T-helper 2 cell treated with Interferon-gamma antibody and Interleukin-4, amounts not matched to agents 5 μg/mL and 100 μg/mL, for 36 hours (primary cell): ENCODE measurements at places on chromosomes 3 and 15.

DNA sequence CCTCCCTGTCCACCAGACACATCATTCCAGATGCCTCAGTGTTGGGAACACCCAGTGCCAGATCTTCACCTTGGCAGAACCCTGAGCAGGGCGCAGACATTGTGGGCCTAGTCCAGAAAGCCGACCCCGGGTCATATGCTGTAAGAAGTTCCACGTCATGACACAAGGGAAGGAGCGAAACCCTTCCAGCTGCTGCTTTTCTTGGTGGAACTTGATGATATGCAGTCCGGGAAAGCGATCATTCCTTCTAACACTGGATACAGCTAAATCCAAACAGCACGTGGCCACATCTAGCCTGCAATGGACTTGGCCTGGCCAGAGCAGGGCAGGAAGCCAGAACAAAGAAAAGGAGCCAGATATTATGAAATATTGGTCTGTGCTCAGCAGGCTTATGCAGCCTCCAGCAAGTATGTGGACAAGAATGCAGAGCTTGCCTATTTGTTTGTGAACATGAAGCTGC, 22.0 kb downstream of the GASK1A start:
- DNase-seq: no peak

DNA sequence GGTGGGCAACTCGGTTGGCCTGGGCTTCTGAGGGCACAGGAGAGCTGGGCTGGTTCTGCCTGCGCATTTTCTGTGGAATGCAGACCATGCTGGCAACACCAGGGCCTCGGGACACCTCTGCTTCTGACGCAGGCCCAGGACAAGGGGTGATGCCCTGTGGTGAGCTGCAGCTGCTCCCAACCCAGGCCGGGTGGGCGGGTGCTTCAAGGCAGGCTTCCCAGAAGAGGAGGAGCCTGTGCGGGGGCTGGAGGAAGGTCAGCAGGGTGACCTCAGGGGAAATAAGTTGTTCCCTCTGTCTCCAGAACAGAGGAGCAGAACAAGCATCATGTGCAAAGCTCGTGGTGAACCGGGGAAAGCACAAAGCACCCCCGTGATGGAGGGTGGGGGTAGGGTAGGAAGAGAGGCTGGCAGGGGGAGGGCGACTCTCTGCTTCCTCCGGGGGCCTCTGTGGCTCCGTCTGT, 11.0 kb upstream of the PLXNA1 start:
- DNase-seq: no peak

DNA sequence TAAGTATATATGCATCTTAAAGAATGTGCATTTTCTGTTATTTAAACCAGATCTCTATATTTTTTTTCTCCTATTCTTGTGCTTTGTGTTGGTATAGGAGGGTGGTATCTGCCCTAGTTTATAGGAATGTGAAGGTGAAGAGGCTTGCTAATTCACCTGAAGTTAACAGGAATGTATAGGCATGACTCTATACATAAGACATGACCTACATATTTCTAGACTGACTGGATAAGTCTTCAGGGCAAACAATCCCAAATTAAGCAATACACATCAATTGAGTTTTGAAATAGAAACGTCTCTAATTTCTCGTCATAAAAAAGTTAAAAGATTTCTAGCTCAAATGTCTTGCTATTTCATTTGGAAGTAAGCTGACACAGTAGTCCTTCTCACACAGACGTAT, 410.0 kb downstream of the DIPK2A start:
- no peak for DNase-seq

DNA sequence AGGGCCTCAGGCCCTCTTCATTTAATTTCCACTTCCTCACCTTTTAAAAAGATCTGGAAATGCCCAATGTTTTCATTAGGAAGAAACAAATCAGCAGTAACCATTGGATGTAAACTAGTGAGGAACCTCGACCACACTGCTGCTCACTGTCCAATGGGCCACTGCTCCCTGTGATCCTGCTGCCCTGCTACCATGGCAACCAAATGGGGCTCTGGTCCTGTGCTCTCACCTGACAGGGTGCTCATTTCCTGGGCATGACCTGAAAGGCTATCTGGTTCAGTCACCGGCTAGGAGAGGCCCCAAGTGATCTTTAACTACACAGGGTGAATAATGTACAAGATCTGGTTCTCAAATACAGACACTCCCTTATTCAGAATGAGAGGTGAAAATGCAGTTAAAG, 54.6 kb downstream of the ARHGEF3 start:
- DNase-seq: no peak

DNA sequence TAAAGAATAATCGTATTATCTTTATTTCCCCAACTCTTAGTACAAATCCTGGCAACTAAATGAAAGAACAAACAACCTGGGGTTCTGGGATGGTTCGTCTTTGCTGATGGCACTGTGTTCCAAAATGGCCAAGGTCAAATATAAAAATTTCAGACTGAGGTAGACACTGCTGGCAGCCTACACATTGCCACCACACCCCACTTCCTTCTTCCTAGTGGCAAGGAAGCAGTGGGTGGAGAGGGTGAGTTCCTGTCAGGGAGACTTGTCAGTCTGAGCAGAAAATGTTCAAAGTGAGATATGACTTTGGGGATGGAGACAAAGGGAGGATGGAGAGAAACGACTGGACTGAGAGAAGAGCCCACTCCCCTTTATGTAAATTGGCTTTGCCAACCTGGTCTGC, 69.6 kb downstream of the LMCD1 start:
- no peak for DNase-seq

DNA sequence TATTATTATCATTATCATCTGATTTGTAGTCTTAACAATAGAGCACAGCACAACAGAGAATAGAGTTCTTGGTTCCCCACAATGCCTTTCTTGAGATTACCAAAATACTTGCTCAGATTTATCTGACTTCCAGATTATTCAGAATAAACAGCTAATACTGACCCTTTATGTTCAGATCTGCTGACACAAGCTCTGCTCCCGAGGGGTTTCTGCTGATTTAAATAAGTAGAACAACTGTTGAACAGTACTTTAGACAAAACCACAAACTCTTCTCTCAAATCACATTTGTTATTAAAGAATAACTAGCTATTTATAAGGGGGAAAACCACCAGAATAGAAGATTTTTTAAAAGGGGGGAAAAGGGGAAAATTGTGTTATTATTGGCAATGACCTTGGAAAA, 380.2 kb upstream of the ATP11B start:
- no peak for DNase-seq

DNA sequence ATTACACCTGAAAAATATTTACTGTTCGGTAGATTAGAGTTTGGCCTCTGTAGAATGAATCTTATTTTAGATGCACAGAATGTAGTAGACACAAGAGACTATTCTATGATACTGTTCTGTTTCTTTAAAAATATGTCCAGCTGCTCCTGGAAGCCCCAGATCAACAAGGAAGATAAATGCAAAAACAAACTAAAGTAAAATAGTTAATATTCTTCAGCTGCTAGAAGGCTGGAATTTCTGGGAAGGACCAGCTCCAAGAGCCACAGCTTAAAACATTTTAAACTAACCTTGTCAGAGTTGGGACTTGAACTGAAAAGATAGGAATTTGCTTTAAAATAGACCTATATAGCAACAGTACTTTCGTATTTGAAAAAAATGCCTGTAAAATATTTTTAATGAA, 277.9 kb downstream of the PTPRG start:
- no peak for DNase-seq

DNA sequence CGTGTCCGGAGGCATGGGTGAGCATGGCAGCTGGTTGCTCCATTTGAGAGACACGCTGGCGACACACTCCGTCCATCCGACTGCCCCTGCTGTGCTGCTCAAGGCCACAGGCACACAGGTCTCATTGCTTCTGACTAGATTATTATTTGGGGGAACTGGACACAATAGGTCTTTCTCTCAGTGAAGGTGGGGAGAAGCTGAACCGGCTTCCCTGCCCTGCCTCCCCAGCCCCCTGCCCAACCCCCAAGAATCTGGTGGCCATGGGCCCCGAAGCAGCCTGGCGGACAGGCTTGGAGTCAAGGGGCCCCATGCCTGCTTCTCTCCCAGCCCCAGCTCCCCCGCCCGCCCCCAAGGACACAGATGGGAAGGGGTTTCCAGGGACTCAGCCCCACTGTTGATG, 49.5 kb downstream of the PGPEP1L start:
- DNase-seq: no peak

- no peak for DNase-seq
These were observed 1627.6 kb downstream of the SI start for GRCh38 chr3:163450698-163451097.

DNA sequence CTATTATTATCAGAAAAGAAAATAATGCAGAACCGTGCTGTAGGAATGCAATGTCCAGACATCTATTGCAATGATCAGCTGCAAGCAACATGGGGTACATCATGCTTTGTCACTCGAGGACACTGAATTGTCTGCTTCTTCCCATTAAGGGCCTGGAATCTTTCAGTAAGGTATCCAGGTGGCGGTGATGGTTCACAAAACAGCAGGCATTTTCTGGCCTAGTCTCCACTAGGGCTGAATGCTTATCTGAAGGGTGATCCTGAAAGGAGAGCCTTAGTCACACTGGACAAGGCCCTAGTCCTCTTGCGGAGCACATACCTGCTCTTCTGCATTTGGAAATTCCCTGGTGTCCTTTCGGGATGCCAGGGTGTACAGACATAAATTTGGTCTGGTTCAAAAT, 21.2 kb downstream of the ITPR1 start:
- DNase-seq: no peak

- no peak for DNase-seq
These were observed 375.3 kb downstream of the ROBO1 start for GRCh38 chr3:79392479-79392878.

DNA sequence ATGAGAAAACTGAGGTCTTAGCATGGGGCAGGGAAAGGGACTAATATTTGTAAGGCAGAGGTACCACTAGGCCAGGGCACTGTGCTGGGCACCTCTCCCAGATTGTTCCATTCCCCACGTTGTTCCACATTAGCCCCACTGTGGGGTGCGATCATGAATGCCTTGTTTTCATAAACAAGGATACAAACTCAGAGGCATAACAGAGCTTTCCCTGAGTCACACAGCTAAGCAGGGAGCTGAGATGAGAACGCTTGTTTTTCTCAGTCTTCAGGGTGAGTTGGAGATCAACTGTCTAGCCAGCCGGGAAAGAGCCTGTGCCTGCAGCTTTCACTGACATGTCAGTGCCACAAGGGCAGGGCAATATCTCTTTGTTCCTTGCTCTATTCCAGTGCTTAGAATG, 47.9 kb upstream of the ITGA11 start:
- no peak for DNase-seq

DNA sequence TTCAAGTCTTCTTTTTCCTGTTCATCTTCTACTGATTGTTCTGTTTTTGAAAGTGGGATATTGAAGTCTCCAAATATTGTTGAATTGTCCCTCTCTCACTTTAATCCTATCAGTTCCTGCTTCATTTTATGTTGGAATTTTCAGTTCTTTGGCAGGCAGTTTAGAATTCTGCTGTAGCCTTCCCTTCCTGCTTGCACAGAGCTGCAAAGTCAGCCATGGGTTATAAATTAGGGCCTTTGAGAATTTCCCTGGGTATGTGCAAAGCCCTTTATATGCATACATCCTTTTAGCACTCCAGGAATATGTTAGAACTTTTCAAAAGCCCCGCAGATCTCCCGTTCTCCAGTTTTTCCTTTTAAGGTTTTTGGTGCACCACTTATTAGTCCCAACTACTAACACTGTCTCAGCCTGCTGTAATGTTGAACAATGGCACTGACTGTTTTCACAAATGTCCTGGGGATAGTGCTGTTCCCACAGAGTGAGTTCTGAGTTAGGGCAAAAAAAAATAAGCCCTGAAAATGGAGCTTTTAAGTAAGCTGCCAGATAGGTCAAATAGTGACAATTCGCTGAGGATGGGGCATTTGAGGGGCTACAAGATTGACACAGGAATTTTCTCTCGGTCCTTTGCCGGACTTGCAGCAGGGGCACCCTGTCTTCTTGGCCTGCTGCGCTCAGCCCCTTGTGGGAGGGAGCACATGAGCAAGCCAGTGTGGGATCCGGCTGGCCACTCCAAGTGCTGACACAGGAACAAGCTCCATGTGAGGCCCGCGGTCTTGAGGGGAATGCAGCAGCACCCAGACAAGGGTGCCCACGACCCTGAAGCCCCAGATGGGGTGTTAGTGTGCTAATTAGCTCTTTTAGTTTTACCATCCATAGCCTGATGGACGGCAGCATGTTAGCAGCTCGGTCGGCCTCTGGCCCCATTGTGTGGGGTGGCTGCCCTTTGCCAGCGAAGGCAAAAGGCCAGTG, 96.0 kb downstream of the VPS8 start:
- no peak for DNase-seq

GRCh38 chr3:113712129-113712528, 15.7 kb upstream of the USF3 start:
- DNase-seq: no peak

DNA sequence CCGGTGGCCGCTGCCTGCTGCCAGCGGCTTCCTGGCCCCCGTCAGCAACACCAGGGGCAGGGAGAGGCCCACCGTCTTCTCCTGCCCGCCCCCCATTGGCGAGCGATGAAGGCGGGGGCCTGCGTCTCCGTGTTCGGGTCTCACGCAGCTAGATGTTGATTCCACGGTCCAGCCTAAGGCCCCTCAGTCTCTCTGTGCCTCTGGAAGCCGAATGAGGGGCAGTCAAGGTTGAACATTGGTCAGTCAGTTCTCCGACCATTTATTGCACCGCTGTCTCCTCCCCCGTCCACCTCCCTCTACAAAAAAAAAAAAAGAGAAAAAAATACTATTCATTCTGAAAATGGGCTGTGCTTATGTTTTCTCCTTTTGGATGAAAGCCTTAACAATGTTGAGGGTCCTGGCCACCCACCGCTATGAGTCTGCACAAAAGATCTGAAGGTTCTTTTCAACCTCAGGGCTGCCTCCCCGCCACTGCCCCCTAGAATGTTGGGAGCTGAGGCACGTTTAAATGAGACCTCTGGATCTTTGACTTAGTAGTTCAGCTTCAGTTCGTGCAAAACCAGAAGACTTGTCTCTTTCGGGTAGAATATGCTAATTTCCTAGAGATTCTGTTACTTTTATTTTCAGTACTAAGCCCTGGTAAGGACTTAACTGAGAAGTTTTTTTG, 736 bp downstream of the IREB2 start:
- DNase-seq: peak; percentile 28

DNA sequence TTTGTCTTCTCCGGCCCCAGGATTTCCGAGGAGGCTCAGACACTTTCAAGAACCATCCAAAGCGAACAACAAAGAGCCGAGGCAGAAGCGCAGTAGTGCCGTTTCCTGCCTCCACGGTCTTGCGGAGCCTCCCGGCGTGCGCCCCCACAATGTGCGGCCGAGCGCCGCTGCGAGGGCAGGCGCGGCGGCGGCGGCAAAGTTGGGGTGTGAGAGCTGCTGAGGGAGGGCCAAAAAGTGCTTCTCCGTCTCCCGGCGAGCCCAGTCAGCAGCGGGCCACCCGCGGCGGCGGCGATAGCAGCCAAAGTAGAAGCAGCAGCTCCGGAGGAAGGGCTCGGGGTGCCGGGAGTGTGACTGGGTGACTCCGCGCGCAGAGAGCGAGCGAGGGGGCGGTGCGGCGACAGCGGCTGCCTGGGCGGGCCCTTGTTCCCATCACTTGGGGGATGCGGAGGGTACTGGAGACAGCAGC, 749.1 kb downstream of the ROBO1 start:
- no peak for DNase-seq

DNA sequence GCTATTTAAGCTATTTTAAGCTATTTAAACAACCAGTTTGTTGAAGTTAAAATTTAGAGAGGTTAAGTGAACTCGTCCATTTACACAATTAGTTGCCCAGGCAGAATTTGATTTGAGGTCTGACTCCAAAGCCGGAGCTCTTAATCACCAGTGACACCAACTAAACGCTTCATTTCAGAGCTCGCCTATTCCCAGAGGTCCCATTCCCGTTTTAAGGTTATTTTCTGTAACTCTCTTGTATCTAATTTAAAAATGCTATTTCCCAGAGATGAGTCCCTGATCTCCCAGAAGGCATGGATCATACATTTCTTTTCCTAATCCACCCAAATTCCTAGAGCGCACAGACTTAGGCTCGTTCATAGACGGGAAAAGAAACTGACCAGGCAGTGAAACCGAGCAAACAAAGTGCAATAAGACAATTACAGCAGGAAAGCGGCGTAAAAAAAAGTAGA, 904 bp upstream of the MCTP2 start:
- no peak for DNase-seq
